Stimulated activated naive CD4-positive, alpha-beta T cell treated with Interleukin-2 at 50 U/mL for 16 hours (primary cell): ENCODE measurements at places on chromosomes 4 and X.

DNA sequence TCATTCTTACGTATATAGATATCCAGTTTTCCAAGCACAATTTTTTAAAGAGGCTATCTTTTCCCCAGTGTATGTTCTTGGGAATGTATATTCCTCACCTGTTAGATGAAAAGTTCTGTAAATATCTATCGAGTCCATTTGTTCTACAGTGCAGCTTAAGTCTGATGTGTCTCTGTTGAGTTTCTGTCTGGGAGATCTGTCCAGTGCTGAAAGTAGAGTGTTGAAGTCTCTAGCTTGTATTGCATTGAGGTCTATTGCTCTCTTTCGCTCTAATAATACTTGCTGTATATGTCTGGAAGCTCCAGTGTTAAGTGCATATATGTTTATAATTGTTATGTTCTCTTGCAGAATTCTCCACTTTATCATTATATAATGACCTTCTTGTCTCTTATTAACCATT lies 373.1 kb downstream of the PPARGC1A start:
- no peak for DNase-seq

GRCh38 chrX:37759351-37759750 lies 20.5 kb upstream of the CYBB start:
- DNase-seq, result no peak

DNA sequence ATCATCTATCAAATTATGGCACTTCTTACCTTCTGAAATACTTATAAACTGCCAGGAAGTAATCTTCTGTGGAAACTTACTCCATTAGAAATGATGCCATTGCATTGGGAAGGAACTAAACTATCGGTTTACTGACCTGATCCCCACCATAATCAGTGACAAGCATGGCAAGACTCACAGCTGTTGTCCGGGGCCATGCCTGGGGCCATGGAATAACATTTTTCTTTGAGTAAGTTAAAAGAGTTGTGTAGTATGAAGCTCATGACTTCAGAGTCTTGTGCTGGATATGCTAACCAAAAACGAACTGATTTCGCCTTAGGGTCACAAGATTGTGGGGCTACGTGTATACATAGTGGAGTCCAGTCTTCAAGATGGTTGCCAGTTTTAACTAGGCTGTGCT lies 15.4 kb downstream of the MTHFD2L start:
- no peak for DNase-seq

DNA sequence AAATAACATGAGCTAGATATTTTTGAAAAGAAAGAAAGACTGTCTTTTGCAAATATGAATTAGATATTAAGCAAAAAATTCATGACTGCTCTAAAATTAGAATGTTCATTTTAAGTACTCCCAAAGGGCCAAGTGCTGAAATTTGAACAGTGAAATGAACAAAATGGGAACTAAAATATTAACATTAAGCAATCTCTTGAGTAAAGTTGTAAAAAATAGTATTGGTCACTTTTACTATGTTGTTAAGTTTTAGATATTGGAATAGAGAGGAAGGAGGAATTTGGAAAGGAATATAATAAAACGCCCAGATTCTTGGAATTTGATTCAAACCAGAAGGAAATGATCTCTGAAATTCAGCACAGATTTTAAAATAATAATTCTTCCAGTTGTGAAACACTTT lies 125.9 kb upstream of the ANK2 start:
- no peak for DNase-seq

- no peak for DNase-seq
These were observed 59.1 kb downstream of the SMIM20 start for GRCh38 chr4:25972984-25973745.

DNA sequence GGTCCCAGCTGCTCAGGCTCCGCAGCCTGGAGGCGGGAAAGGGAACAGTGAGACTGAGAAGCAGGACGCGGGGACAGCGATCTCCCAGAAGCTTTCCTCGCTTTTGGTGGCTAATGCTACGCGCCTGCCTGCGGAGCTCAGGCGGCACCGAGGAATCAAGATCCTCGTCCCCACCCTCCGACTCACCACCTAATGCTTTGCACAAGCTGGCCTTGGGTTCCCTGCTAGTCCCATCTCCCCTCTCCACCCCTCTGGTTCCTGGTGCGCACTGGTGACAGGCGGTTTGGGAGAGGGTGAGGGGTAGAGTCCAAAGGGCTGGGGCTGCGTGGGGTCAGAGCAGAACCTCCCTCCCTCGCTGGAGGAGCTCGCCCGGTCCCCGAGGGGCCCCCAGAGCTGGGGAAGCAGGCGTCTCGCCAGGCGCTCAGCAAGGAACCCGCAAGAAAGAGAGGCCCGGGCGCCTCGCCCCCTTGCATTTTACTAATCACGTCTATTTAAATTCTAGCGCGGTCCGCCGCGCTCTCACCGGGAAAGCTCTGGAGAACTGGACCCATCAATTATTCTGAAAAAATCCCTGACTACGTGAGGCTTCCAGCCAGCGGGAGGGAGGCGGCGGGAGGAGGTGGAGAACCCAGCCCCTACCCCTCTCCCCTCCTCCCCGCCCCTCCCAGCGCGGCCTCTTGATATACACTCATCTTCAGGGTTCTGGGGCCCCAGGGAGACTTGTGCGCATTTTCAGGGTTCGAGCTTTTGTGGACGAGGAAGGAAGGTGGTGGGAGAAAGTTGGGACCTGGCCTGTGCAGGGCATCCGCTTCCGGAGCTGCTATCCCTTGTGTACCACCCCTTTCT lies 9.1 kb downstream of the POU4F2 start:
- DNase-seq, result no peak

GRCh38 chr4:60962286-60962685 lies 237.8 kb upstream of the ADGRL3 start:
- no peak for DNase-seq

DNA sequence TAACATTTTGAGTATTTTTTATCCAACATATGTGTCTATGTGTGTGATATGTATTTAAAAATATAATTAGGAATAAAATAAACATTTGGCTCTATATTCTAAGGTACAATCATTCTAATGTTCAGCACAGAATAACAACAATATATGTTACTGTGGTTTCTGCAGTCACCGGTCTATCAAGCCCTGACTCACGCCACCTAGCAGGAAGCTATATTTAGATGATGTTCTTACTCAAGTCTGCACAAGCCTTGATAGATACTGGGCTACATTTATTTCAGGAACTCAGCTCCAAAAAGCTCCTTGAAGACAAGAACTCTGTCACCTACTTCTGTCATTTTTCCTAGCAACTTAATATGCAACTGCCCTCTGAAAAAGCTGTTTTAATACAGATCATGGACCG lies 152.0 kb upstream of the FTHL17 start:
- no peak for DNase-seq

- DNase-seq, result no peak
These were observed 78.6 kb upstream of the RAI2 start for GRCh38 chrX:17939724-17940123.

- no peak for DNase-seq
These were observed 28.1 kb upstream of the SPON2 start for GRCh38 chr4:1200425-1201035.

GRCh38 chr4:147547314-147548056 lies 66.6 kb downstream of the EDNRA start:
- no peak for DNase-seq

GRCh38 chrX:13688384-13688957 lies 457 bp upstream of the RAB9A start:
- peak; percentile 3 for DNase-seq

DNA sequence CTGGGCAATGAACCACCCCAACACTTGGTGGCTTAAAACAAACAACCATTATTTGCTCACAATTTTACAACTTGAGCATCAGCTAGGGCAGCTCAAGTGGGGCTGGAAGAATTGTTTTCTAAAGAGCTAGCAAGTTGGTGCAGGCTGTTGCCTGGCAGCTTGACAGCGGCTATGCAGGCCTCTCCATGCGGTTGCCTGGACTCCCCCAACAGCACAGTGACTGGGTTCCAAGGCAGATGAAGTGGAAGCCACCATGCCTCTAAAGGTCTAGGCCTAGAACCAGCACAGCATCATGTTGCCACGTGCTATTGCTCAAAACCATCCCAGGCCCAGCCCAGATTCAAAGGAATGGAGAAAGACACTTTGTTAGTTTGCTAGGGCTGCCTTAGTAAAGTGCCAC lies 114.8 kb downstream of the BCOR start:
- no peak for DNase-seq

- no peak for DNase-seq
These were observed 637 bp downstream of the MAMLD1 start for GRCh38 chrX:150363561-150364346.

- DNase-seq, result no peak
These were observed 98.8 kb downstream of the ADRA2C start for GRCh38 chr4:3864742-3865721.

- no peak for DNase-seq
These were observed 8.1 kb downstream of the SLC34A2 start for GRCh38 chr4:25663781-25664180.

DNA sequence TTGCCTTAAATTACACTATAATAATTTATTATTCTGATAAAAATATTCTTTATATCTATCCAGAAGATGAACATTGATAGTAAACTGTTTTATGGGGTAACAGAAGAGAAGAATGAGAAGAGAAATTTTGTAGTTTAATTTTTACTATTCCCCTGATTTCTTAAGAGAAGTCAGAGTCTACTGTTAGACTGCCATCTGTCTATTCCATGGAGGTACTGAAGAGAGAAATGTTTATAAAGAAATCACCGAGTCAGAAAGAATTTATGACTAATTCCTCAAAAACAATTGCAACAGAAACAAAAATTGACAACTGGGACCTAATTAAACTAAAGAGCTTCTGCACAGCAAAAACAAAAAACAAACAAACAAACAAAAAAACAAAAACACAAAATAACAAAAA lies 149.9 kb downstream of the FGF16 start:
- DNase-seq, result no peak

GRCh38 chr4:144509088-144510015 lies 136.6 kb upstream of the HHIP start:
- no peak for DNase-seq

GRCh38 chr4:81904121-81904520 lies 432.4 kb upstream of the RASGEF1B start:
- no peak for DNase-seq

GRCh38 chr4:148344352-148344751 lies 97.9 kb downstream of the NR3C2 start:
- no peak for DNase-seq
